Mesenchymal stem cell (in vitro differentiated cells and primary cell): ENCODE measurements at places on chromosomes 5 and 9.

GRCh38 chr5:31378838-31379237 is 153.1 kb downstream of the DROSHA start:
- no peak for DNase-seq

GRCh38 chr5:56012281-56012963 is 17.7 kb upstream of the IL6ST start:
- DNase-seq = peak; percentile 65

GRCh38 chr9:73743826-73744225 is 592.2 kb downstream of the ANXA1 start:
- DNase-seq = no peak

- DNase-seq = no peak
Observed at GRCh38 chr5:165108809-165109208, 1603.4 kb downstream of the MAT2B start.

- DNase-seq = no peak
Observed at GRCh38 chr9:127198587-127198986, 66.0 kb upstream of the GARNL3 start.

GRCh38 chr5:68225188-68225910 is 9.8 kb downstream of the PIK3R1 start:
- peak; percentile 71 for DNase-seq

DNA sequence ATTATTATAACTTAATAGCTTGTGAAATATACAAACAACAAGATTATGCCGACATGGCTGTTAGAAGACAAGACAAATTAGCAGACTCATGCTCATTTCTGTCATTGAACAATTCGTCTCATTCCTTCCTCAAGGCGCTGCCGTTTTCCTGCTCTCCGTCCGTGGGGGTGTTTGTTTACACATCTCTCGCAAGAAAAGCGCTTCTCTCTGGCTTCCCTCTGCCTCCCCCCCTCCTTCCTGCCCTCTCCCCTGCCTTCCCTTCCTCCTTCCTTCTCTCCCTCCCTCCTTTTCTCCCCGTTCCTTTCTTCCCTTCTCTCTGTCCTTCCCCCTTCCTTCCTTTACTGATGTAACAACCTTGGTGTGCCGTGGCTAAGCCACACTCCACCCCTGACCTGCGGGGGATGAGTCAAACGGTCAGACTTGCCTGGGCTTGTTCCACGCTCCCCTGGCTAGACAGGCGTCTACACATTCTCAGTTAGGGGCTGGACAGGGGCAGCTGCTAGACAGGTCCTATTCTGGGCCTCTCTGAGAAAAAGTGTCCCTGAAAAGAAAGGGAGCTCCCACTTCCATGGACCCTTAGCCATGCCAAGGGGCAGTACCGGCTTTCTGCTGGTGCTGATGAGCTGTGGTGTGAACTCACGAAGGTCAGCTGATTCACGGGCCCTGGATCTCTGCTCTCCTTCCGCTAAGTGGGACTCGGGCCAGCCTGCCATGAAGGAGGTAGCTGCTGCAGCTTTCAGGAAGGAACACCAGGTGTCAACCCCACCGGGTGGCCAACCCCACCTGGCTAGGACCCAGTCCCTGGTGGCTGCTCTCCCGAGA is 32.0 kb upstream of the SPTLC1 start:
- peak; percentile 98 for DNase-seq

DNA sequence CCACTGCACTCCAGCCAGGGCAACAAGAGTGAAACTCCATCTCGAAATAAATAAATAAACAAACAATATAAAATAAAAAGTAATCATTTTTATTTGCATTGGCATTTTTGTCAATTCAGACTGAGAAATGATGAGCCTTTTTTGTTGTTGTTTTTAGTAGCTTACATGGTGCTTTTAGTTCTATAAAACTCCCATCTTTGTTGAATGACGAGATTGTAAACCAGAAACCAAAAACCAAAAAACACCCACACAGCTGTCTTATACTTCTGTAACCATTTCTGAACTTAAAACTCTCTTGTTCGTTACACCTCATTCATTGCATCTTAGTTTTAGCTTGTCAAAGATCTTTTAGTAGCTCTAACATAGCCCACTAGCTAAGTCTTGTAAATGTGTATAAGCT is 44.7 kb downstream of the GGTA1 start:
- DNase-seq = no peak

DNA sequence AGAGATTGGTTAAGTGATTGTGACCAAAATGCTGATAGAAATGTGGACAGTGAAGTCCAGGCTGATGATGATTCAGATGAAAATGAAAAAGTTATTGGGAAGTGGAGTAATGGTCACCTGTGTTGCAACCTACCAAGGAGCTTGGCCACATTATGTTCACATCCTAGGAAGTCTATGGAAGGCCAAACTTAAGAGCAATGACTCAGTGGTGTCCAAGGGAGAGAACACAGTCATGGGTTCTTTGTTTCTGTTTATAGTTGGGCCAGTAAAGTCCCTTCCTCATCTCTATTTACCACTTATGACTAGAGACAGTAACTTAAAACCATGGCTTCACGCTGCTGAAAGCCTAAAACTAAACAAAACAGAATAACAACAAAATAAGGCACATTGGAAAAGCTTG is 555.3 kb upstream of the DAB2 start:
- DNase-seq = peak; percentile 46

- no peak for DNase-seq
Observed at GRCh38 chr5:90418214-90418613, 8.7 kb upstream of the CETN3 start.

DNA sequence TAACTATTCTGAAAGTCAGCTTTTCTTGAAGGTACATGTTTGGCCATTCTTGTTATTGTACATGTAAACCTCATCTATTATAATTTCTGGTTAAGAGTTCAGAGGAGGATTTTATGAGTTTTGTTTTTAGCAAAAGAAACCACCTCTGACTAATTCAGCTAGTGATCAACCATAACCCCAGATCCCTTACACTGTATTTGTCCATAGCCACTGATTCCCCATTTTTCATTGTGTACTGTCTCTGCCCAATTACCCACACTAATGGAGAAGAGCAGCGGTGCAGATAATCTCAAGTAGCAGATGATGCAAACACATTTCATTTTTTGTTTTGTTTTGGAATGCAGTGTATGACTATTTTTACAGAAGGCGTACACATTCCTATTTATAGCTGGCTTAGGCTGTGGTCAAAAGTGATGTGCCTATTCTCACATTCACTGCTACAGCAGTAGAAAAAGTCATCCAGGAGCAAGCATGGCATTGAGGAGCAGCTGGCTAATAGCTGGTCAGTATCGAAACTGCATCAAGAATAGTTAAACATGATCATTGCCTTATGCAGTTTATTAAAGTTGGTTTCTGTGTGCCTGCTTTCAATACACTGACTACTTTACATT is 988.3 kb downstream of the DTWD2 start:
- peak; percentile 61 for DNase-seq

- DNase-seq = no peak
Observed at GRCh38 chr9:18111146-18111545, 362.8 kb upstream of the ADAMTSL1 start.

GRCh38 chr5:131211669-131212068 is 40.9 kb downstream of the LYRM7 start:
- no peak for DNase-seq

DNA sequence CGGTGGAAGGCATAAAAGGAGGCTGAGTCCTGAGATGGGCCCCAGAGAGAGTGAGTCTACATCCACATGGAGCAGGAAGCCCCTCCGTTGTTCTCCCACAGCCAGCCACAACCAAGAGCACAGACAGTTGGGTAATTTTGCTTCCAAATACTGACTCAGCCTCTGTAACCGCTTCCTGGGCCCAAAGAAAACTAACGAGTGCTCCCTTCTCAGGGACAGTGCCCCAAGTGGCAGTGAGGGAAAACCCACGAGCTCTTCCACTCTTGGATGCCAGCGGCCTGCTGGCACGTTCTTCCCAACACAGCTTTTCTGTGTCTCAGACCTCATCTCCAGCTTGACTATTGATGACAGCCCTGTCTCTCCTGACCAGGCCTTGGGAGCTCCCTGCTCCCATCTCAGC is 207.6 kb downstream of the FSTL4 start:
- no peak for DNase-seq

DNA sequence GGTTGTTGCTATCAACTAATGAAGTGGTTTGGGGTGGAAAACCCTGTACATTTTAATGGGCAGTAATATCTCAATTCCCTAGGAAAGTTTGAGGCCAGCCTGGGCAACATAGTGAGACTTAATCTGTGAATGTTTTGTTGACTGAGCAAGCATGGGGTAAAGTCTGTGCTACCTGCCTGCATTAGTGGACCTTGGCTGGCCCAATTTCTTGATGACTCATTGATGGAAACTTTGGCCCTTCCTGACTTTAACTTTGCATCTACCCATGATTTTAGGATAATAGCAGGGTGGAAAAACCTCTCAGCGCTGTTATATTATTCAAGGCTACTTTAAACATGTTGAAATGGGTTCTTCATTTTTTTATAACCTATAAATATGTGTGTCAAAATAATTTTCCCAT is 389.4 kb upstream of the RORB start:
- DNase-seq = no peak

- DNase-seq = no peak
Observed at GRCh38 chr5:126269511-126269910, 153.7 kb upstream of the GRAMD2B start.

GRCh38 chr5:27130587-27130986 is 92.2 kb upstream of the CDH9 start:
- DNase-seq = peak; percentile 60

- peak; percentile 77 for DNase-seq
Observed at GRCh38 chr9:14993061-14993800, 83.0 kb upstream of the FREM1 start.

GRCh38 chr5:98942847-98943246 is 14.0 kb upstream of the CHD1 start:
- DNase-seq = peak; percentile 19

DNA sequence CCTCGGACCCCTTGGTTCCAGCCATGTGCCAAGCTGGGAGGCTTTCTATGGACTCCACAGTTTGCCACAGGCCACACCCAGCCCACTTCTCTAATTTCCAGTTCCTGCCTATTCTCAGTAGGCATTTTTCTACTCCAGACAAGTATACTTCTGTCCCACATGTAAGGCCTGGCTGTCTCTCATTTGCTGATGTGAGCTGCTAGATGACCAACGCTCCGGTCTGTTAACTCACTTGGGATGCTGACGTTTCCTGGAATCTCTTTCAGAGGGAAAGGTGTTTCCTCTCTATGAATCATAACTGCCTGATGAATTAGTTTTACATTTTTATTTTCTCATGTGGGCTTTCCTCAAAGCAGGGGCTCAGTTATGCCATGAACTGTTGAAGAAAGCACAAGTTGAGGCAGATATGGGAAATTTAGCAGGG is 36.3 kb downstream of the ERGIC1 start:
- DNase-seq = peak; percentile 88

DNA sequence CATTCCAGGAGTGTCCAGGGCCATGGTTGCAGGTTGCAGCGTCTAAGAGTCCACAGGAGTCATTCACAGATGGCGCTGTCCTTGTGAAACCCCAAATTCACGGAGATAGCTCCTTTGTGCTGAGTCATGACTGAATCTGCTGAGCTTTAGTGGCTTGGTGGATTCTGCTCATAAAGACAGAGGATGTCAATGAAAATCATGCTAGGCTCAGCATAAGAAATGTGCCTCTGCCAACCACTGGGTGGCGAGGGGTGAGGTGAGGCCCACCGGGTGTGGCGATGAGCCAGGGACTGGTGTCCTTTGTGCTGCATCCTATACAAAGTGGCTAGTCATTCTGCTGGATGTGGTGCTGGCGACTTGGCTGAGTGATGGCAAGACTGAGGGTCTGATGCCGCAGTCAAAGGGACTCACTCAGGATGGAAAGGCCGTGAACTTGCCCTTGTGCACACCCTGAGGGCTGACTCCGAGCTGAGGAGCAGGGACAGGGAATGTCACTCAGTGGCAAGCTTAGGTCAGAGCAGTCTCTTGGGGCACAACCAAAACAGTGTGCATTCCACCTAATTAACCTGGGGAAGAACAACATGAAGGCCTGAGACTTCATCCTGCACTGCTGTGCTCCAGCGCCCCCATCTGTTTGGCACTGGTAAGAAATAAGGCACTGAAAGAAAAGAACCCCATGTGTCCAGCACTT is 71.5 kb downstream of the DAP start:
- peak; percentile 31 for DNase-seq

DNA sequence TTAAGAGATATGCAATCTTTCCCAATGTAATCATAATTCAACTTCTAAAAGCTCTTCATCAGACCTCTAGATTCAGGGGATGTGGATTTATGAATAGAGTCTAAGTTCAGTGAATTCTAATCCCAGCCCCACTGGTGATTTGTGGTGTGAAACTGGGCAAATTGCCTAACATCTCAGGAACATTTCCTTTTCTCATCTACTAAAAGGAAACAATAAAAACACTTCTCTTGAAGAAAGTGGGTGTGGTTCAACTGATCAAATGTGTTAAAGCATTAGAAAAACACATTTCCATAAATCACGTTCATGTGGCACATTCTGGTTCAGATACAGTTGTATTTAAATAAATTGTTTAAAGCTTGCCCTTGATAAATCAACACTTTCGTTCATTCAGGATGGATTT is 631.7 kb upstream of the CDH6 start:
- no peak for DNase-seq

- DNase-seq = peak; percentile 92
Observed at GRCh38 chr5:17024686-17025180, 88.6 kb upstream of the MYO10 start.
